NCI-H526 (cell line): ENCODE measurements at places on chromosomes 12 and 14.
A peak's percentile ranks its signal among the peaks of the same experiment; 100 is the strongest.

GRCh38 chr14:94175011-94175745 lies 1.1 kb downstream of the PPP4R4 start:
- DNase-seq: no peak

DNA sequence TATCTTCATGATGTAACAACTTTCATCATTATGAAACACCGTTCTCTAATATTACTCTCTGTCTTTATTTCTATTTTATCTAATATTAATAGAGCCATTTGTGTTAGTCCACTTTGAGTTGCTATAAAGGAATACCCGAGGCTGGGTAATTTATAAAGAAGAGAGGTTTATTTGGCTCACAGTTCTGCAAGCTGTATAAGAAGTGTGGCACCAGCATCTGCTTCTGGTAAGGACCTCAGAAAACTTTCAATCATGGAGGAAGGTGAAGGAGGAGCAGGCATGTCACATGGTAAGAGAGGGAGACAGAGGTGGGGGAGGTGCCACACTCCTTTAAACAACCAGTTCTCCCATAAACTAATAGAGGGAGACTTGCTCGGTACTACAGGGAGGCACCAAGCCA lies 25.1 kb downstream of the BORCS5 start:
- DNase-seq: no peak

DNA sequence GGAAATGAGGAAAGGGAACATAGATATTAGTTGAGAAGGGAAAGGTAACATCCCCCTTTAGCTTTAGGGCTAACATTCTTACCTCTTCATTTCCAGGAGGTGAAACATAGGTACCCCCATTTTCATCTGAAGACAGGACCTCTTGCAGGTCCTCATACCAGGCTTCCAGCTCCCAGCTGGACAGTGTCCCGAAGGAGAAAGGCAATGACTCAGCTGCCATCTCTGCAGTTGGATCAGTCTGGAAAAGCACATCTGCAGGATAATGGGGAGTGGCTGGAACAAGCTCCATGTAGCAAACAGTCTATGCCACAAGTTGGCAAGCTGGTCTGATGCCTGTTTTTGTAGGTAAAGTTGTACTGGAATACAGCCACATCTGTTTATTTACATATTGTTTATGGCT lies 3.1 kb downstream of the DDIT3 start:
- DNase-seq: no peak

DNA sequence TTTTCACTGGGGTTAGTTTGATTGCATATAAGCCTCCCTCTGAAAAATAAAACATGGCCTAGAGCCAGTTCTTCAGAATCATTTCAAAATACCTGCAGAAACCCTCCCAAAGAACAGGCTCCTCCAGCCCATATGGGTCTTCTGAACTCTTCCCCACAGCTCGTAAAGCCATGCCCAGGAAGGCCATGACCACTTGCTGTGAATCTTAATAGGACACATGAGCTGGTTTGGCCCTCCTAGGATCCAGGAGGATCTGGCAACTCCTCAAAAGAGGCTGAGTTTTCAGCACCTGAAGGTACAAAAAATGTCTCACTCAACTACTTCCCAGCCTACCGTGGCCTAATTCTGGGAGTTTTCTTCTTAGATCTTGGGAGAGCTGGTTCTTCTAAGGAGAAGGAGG lies 2.4 kb downstream of the MYBPC1 start:
- DNase-seq: no peak

DNA sequence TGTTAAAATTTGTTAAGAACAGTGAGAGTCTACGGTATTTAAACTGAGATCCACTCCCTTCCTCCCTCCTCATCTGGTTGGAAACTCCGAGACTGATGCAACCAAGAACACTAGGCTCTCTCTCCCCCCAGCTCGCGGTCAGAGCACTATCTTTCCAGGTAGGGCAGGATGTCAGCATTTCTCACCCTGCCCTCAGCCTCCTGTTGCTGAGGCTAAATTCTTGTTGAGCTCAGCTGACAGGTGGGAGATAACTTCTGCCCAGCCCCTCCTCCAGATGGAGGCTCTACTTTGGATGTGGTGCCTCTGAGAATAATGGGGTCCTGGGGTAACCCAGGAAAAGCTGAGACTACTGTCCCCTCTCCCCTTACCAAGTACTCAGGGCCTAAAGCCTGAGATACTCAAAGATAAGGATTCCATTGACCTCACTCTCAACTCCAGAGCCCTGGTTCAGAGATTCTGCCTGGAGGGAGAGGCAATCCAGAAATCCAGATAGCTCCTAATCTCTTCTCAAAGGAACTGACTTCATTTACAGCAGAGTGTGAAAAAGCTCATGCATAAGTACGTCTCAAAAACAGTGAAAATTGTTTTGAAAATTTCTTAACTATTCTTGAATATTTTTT lies 110.1 kb downstream of the EML5 start:
- no peak for DNase-seq

DNA sequence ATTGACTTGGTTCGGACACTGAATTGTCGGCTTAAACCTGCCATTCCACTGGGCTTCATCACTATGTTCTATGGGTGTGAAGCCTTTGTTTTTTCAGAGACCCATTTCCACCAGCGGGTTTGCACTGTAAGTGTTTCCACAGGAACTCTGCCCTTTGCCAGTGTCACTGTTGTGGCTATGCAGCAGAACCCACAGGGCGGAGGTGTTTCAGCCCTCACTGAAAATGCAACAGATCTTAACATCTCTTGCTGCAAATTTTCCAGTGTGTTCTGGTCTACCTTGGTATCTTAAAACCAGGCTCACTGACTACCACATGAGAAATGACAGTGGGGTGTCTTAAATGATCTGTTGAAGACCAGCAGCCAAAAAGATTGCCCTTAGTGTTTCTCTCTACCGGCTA lies 21.1 kb downstream of the PRKCH start:
- DNase-seq: no peak

GRCh38 chr14:73825551-73826188 lies 26.0 kb upstream of the PTGR2 start:
- peak; percentile 9 for DNase-seq

DNA sequence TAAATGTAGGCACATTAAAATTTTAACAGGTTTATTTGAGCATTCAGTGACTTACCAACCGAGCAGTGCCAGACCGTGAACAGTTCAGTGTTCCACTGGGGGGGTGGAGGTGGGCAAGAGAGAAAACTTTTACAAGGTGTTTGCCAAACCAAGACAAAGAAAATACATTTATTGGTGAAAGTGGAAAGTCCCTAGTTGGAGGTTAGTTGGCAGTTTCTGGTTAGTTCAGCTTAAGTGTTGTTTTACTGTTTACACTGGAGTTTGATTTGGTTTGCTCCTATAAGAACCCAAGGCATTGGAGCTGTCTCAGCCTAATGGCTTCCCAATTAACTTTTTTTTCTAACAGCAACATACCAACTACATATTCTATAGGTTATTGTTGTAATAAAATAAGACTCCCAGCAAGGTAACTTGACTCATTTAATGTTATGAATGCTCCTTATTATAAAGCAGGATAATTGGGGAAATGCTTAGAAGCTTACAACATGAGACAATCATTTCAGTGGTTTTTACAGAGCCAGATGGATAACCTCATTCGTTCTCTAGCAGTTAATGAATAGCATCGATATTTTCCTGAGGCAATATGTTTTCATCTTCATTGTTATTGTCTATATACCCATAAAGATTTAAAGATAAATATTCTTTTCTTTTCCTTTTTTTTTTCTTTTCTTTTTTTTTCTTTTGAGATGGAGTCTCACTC lies 115.8 kb downstream of the ETNK1 start:
- no peak for DNase-seq
